ENCODE measurements at places on chromosomes 4 and X.
A peak's percentile ranks its signal among the peaks of the same experiment; 100 is the strongest.

GRCh38 chr4:133014473-133015135 lies 134.5 kb upstream of the PCDH10 start:
- no peak for DNase-seq

DNA sequence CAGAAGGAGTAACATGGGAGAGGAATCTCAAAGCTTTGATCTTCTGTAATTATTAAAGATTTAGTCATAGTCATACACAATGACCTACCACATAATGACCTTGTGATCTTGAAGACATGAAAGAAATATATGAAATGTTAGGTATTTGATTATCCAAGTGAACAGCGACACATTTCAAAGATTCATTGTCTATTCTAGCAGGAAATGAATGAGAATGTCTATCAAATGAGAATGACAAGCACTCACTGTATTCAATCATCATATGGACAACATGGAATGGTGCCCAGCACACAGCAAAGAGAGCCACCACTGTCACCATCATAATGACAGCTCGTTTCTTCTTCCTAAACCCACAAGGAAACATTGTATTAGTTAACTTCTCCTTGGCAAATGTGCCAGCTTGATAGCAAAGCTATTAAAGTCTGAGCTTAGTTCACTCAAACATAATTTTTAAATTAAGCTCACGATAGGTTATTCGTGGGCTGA lies 50.6 kb downstream of the QRFPR start:
- DNase-seq = no peak

GRCh38 chrX:133639726-133640125 lies 224.4 kb upstream of the GPC4 start:
- DNase-seq = no peak

DNA sequence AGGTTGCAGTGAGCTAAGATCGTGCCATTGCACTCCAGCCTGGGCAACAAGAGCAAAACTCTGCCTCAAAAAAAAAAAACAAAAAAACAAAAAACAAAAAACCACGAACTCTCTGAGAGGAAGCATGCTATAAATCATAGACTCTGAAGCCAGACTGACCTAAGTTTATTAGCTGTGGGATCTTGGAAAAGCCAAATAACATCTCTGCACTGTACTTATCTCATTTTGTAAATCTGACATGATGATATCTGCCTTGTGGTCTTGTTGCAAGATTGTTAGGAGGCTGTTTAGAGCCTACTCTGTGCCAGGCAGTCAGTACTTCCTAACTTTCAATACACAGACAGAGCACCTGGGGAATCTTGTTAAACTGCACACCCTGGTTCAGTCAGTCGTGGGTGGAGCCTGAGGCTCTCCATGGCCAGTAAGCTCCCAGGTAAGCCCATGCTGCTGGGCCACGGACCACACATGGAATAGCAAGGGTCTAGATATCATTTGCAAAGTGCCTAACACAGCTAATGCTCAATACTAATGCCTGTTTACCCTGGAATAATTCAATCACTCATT lies 107.6 kb upstream of the SMIM10 start:
- DNase-seq = no peak

DNA sequence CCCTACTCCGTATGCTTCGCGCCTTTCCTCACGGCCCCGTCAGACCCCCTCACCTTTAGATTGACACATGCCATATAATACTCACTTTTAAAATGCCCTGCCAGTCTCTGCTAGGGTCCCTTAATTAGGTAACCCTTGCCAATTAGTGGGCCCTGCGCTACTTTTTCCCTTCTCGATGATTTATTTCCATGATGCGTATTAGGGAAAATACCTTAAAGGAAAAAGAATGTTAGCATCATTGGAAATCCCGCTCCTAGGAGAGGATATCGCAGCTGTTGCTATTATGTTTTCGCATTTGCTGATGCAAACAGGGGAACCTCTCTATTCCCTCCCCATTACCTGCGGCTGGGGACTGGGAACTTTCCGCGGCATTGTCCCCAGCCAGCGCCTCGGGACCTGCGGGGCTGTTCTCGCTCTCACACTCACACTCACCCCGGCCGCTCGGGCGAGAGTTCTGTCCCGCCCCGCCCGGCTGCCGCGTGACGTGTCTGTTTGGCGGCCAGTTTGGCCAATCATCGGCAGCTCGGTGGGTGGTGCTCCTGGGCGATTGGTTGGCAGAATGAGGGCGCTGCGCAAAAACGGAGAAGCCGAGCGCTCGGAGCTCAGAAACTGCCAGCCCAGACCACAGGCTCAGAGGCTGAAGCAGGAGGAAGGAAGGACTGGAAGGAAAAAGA lies at the start of gene PCDH10:
TSS of gene PCDH10 (plus strand) at position 605 of the 674 bp plus-strand sequence. CDS start 847 bp downstream, outside the sequence.
- DNase-seq = peak; percentile 96

DNA sequence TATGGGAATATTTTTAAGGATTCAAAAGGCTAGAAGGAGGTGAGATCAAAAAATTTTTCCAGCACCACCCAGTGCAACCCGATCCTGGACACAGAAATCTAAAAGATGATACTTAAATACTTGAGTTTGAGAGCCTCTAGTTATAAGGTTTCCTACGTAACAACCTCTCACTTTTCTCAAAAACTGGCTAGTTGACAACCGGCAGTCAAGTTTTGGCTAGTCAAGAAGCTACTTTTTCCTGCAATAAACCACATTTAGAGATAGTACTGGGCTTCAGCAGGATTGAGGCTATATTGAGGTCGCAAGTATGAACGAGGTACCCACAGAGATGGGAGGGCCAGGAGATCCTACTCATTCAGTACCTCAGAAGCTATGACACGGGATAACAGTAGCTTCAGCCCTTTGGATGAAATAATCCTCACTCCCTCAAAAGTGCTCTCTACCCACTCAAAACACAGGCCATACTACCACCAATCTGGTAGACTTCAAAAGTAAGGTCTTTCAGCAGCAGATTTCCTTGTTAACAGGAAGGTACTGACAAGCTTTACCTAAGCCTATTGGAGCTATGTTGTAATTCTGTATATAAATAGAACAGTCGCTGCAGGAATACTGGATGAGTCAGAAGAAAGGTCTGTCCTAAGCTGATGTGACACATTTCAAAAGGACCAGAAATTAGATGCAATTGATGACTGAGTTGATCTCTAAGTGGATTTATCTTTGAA lies 1.5 kb upstream of the TSPAN5 start:
- DNase-seq = peak; percentile 37

DNA sequence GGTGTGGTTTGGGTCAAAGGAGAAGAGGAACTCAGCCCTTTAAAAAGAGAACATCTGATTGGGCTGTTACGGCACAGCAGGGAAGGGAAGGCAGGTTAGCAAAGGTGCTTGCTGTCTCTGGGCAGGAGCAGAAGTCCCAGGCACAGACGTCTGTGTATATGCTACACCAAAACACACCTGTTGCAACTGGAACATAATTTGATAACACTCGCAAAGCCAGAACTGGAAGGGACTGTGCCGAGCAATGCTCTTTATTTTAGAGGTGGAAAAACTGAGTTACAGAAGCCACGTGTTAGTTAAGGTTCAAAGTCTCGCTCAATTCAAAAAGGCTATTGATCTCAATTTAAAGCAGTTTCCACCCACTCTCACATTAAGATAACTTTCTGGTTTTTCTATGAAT lies 2.2 kb upstream of the FAM114A1 start:
- no peak for DNase-seq

All from astrocyte of the spinal cord (primary cell).